ENCODE measurements at places on chromosomes 11 and 22.

- DNase-seq: no peak
These were observed 7.6 kb downstream of the MS4A3 start for GRCh38 chr11:60064111-60064510.

DNA sequence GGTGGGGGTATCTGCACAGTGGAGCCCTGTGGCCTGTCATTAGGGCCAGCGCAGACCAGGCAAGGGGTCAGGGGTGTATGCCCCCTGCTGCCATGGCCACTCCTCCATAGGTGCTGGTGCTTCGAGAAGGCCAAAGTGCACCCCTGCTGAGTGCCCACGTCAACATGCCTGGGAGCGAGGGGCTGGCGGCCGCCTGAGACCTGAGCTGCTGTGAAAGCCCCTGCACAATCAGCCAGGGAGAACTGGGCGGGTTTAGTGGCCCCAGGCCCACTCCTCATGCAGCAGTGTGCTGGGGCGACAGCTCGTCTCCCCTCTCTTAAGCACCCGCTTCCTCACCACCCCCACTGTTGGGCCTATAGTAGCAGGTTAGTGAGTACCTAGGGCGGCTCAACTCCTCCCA lies 14.0 kb downstream of the ZDHHC24 start:
- DNase-seq: no peak

GRCh38 chr11:61955422-61956135 lies 5.4 kb downstream of the BEST1 start:
- DNase-seq: no peak

DNA sequence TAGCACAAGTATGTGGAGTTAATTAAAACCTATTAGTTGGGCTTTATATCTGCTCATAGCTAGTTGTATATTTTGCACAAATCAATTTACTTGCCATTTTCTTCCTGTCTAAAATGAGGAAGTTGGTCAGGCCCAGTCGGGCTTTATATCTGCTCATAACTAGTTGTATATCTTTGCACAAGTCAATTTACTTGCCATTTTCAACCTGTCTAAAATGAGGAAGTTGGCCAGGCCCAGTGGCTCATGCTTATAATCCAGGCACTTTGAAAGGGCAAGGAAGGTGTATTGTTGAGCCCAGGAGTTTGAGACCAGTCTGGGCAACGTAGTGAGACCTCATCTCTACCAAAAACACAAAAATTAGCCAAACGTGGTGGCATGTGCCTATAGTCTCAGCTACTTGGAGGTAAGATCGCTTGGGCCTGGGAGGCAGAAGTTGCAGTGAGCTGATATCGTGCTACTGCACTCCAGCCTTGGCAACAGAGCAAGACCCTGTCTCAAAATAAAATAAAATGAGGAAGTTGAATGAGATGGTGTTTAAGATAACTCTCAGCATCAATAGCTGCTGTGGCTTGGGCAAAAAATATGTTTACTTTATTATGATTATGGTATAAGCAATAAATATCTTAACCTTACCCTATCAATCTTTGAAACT lies 1558.6 kb upstream of the RAG2 start:
- no peak for DNase-seq

GRCh38 chr11:93028960-93029522 lies 59.6 kb downstream of the MTNR1B start:
- no peak for DNase-seq

DNA sequence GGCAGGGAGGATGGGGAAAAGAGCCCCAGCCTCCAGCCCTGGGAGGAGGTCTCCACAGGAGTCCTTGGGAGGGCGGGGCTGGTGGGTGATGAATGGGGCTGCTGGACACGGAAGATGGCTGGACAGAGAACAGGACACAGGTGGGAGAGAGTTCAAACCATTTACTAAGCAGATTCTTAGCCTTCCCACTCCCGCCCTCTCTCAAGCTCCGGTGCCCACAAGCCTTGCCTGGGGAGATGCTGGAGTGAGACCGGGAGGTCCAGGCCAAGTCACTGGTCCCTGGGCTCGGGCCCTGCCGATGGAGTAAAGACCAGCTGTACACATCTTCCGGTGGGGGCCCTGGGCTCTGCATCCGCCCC lies 1.4 kb downstream of the CLDN5 start:
- no peak for DNase-seq

DNA sequence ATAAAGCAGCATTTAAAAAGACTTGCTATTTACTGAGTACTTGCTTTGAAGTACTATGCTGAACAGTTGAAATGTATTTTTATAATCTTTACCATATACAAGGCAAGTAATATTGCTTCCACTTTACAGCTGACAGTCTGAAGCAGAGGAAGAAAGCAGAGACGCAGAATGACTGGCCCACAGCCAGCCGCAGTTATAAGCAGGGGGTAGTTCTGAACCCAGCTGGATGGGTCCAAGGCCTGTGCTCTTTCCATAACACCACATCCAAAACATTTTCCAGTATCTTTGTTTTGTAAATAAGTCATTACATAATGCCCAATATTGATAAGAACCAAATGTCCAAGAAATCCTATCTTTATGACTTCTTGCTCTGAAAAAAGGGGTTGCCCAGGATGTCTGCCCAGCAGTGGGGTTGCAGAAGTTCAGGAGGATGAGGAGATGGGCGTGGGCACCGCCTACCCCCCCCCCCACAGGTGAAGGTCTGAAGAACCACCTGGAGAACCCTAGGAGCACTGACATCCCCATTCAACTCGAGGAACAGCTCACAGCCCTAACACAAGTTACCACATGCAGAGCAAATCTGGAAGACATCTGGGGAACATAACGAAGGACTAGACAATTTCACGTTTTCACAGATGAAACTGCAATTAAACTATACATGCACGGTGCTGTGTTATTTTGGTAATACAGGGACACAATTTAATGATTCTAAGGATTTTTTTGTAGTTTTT lies 24.2 kb upstream of the YPEL1 start:
- DNase-seq: no peak

- DNase-seq: no peak
These were observed 55.2 kb downstream of the PDE3B start for GRCh38 chr11:14698771-14699170.

GRCh38 chr11:312092-312816 lies 1.6 kb upstream of the IFITM1 start:
- DNase-seq: no peak

- no peak for DNase-seq
These were observed 725.1 kb downstream of the NTM start for GRCh38 chr11:132095230-132096131.

DNA sequence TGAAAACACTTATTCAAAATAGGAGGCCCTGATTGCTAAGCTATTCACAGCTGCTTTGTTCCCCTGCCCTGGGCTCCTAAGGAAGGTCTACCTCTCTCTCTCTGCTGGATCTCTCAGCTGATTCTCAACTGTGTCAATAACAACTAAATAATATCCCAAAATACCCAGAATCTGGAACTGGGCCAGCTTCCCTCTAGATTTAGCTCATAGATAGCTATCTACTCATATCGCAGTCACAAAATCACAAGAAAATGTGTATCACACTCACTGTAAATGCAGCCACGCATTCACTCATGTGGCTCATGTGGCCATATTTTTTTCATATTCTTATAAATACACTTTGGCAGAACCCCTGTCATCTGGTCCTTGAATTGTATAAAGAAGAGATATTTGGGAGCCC lies 555.1 kb downstream of the OPCML start:
- no peak for DNase-seq

Measured in stimulated activated CD8-positive, alpha-beta memory T cell treated with anti-CD3 and anti-CD28 coated beads, Interleukin-12 subunit alpha, Interleukin-12 subunit beta, amount 100 ng/mL, for 4 hours (primary cell).